Lower leg skin (tissue), 4 donors: ENCODE measurements at places on chromosomes 1 and 21.

DNA sequence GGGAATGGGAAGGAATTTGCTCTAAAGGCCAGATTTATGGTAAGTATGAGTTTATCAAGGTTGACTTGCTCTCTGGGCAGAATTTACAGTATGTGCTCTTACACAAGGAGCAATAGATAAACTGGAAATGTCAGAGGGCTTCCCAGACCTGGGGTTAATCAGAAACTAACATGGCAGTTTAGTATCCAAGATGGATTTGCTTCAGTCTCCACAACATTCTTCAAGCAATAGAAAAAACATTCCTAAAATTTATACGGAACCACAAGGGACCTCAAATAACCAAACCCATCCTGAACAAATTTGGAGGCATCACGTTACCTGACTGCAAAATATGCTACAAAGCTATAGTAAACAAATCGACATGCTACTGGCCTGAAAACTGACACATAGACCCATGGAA, 606.7 kb upstream of the CHRM3 start:
- DNase-seq = no peak

GRCh38 chr1:205688171-205689080, 8.1 kb upstream of the SLC45A3 start:
- no peak for DNase-seq

GRCh38 chr21:17903029-17903806, 84.1 kb upstream of the C21orf91 start:
- DNase-seq = no peak

GRCh38 chr1:212635141-212635631, 26.6 kb downstream of the ATF3 start:
- DNase-seq = no peak

- no peak for DNase-seq
Measured at GRCh38 chr1:98398092-98398491, 263.4 kb upstream of the SNX7 start.

DNA sequence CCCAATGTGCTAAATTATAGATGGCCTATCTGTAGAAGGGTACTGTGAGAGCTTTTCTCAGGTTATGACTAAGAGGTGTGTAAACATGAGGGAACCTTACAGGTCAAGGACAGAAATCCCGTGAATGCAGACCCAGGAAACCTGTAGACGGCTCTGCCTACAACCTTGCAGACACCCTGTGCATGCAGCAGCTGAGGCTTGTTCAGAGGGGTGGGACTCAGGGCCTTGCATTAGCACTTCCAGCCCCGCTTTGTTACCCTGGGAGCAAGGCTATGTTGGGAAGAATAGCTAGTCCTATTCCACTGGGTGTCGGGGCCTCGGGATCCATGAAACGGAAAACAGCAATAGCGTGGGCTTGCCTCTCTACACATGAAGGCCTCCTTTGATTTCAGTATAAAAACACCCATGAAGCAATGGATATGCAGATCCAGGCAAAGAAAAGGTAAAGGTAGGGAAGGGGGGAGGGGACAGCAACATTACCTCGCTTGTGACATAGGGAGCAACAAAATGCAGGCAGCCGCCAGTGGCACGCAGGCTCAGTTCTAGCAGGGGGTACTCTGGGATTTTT, 9.5 kb upstream of the NDUFS5 start:
- no peak for DNase-seq

DNA sequence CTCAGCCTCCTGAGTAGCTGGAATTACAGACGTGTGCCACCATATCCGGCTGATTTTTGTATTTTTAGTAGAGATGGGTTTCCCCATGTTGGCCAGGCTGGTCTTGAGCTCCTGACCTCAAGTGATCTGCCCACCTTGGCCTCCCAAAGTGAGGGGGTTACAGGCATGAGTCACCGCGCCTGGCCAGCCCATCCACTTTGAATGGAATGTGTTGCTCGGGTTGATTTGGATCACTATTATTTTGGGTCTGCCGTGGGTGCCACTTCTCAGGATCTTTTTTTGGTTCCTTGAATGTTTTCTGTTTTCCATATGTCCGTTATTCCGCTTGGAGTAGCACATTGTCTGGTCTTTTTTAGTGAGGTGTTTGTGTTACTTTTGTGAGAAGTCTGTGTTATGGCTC, 17.0 kb downstream of the PCNT start:
- no peak for DNase-seq

DNA sequence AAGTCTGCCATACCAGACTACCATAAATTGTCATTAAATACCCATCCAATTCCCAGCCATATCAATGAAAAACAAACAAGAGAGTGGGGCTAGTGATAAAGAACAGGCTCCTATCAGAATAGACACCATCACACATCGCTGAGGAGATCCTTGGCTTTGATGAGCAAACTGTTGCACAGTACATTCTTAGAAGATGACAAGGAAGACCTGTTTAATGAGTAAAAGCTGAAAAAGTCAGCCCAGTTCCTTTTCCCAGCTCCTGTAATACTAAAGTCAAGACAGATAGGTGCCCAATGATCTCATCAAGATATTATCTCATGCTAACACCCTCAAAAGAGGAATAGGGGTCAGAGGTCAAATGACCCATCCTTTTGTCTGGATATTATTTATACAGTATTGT, 164.5 kb upstream of the COA6 start:
- DNase-seq = no peak

GRCh38 chr1:88557014-88557413, 127.1 kb upstream of the PKN2 start:
- no peak for DNase-seq

DNA sequence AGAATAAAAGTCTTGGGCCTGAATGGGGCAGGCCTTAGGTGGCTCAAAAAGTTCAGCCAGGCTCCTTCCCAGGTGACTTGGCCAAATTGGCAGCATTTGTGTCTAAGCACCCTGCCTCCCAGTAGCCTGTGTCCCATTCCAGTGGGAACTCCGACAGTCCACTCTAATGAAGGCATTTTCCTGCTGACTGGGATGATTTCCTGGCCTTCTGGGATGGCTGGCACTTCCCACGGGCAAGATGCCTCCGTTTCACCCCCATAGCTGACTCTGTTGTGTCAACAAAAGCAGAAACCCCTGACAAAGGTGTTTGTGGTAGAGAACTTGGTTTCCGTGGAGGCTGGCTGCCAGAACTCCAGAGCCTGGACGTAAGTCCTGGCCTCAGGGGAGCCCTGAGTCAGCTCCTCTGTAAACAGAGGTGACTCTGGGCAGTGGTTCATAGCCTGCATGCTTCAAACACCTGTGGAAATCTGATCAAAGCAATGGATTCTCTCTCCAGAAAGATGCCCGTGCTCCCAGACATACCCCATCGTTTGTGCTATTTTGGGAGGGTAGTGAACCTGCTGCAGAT, 36.6 kb downstream of the WNT3A start:
- DNase-seq = no peak

DNA sequence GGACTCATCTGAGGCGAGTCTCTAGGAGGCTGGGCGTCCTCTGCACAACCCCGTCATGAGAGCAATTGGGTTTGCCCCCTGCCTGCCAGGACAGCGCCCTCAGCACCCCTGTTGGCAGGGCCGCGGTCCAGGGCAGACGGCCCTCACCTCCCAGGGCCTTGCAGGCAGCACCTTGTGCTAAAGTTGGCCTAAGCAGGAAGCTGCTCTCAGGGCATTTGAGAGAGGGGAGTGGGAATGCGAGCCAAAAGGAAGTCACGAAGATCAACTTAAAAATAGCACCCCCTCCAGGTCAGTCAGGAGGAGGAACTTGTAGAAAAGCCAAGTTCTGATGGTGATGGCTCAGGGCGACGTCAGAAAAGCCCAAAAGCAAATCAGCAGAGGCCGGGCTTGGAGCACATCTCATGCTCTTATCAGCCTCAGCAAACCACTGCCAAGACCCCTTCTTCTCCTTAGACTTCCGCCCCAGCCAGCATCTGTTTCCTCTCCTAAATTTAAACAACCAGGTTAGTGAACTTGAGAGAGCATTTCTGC, 12.6 kb upstream of the ADORA3 start:
- peak; percentile 39 for DNase-seq

- no peak for DNase-seq
Measured at GRCh38 chr1:7329868-7330615, 441.1 kb upstream of the VAMP3 start.

DNA sequence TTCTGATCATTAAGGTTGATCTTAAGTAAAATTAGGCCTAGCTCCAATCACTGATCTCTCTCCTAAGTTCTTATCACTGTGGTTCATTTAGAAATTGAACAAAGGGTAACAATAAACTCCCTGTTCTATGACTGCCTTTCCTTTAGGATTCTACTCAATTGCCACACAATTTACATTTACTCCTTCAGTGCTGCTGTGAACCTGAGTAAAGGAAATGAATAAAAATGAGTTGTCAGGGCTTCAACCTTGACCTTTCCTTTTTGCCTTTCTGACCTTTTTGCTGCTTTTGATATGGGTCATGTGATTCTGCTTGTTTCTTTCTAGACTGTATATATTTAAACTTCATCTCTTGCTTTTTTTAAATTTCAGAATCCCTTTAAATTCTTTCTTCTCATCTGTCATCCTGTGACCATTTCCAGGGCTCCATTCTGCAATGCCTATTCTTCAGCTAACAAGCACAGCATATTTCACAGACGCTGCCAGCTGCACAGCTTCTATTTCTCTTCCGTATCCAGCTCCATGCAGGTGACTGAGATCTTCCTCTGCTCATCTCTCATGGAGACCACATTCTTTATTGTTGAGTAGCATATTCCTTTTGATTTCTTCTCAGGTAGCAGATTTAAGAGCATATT, 3.2 kb downstream of the LRRC8B start:
- DNase-seq = no peak

- DNase-seq = peak; percentile 43
Measured at GRCh38 chr21:35905096-35905962, 155.0 kb downstream of the SETD4 start.

GRCh38 chr1:116671912-116672311, 4.4 kb upstream of the IGSF3 start:
- no peak for DNase-seq
